A375 (cell line): ENCODE measurements at places on chromosomes 5 and 9. TPM values are rescaled to one million over a fixed set of nuclear protein-coding genes. Genes with fewer than 3 reads are reported as not detected.

Gene PCDHB13
- 2.4 and 2.9 TPM in 2 replicates for total RNA-seq

Gene NIPSNAP3A
- 12.4 and 14.4 TPM in 2 replicates for total RNA-seq

Gene DAPK1
- total RNA-seq: 0.58 and 2.1 TPM in 2 replicates

Gene ARHGEF28
- total RNA-seq: 24.4 and 28.0 TPM in 2 replicates

Gene HACD4
- total RNA-seq: not detected in 2 replicates

Gene AFAP1L1
- total RNA-seq: 13.8 and 15.0 TPM in 2 replicates

Gene PTRH1
- 34.8 and 42.8 TPM in 2 replicates for total RNA-seq

Gene MAMDC2
- total RNA-seq: 0.04 and 0.05 TPM in 2 replicates

Gene PCDHGA2
- 0.66 and 1.0 TPM in 2 replicates for total RNA-seq

Gene PALM2AKAP2
- 12.2 and 14.0 TPM in 2 replicates for total RNA-seq

Gene SH2D3C
- total RNA-seq: 0.08 TPM in 2 replicates

Gene CDC23
- total RNA-seq: 23.9 and 28.7 TPM in 2 replicates

Gene RNF224
- 0.05 and 0.94 TPM in 2 replicates for total RNA-seq

Gene GMCL2
- total RNA-seq: not detected in 2 replicates

Gene KIF24
- total RNA-seq: 4.5 and 4.6 TPM in 2 replicates

Gene TTF1
- total RNA-seq: 29.1 TPM in 2 replicates

Gene CER1
- total RNA-seq: not detected in 2 replicates

Gene SLC27A6
- total RNA-seq: 0.16 and 0.26 TPM in 2 replicates

Gene HAND1
- total RNA-seq: not detected in 2 replicates

Gene NUTM2G
- total RNA-seq: not detected in 2 replicates

Gene CDC20B
- total RNA-seq: not detected in 2 replicates

Gene FOXD4L3
- total RNA-seq: not detected in 2 replicates

Gene LRRTM2
- 0.03 and 0.68 TPM in 2 replicates for total RNA-seq

Gene NOXA1
- total RNA-seq: 0.56 and 1.2 TPM in 2 replicates

Gene TRMT10B
- 3.5 and 4.3 TPM in 2 replicates for total RNA-seq

Gene RMI1
- total RNA-seq: 3.2 and 4.5 TPM in 2 replicates

Gene CCL21
- not detected in 2 replicates for total RNA-seq

Gene DND1
- total RNA-seq: 1.2 and 2.6 TPM in 2 replicates

Gene DMRT2
- 20.0 and 21.1 TPM in 2 replicates for total RNA-seq

Gene GFI1B
- total RNA-seq: not detected in 2 replicates

Gene C5orf58
- total RNA-seq: 0.58 and 6.4 TPM in 2 replicates

Gene NHP2
- total RNA-seq: 690 and 698 TPM in 2 replicates

Gene EIF4E1B
- not detected in 2 replicates for total RNA-seq
